ENCODE measurements at places on chromosomes 1 and 21.

DNA sequence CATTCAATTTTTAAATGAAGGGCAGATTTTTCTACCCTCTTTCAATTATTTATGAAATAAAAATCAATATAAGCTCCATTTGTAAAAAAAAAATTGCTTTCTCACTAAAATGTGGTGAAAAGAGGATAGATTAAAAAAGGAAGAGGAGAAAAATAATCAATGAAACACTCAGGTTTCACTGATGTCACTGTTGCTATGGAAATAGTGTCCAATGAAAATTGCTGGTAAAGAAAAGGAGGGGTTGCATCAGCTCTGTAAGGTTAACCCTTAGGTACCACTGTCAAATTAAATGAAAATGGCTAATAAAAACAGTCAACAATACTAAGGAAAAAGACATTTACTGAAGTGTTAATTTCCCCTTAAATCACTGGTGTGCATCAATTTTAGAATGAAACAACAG is 91.6 kb upstream of the TTC39A start:
- DNase-seq, result peak; percentile 19

DNA sequence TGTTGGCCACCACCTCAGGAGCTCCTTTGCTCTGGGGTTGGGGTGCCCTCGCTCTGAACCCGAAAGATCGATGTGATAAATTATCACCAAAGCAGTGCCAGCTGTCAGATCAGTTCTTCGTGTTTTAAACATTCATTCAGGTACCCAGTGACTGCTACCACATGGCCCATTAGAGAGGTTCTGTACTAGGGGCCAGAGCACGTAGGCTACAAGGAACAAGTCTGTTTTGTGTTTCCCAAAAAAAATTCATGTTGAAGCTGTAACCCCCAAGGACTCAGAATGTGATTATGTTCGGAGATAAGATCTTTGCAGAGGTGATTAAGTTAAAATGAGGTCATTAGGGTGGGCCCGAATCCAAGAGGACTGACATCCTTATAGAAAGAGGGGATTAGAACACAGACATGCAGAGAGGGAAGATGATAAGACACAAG is 526.9 kb downstream of the NPHP4 start:
- DNase-seq, result no peak

GRCh38 chr1:119097380-119097779 is 43.1 kb downstream of the WARS2 start:
- no peak for DNase-seq

DNA sequence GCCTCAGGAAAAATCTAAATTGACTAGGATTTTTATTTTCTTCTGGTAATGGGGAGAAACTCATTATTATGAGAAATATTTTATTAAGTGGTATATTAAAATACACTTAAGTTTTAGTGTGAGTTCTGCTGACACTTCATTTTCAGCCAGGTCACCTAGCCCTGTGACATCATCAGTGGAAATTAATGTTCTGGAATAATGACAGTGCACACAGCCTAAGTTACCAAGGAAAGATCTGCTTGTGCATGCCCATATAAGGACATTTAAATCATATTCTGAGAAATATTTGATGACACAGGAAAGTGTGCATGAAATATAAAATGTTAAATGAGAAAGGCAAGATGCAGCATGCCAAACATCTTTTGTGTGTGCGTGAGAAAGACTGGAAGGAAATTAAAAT is 102.0 kb downstream of the KIF14 start:
- no peak for DNase-seq

All from LoVo (cell line).